ENCODE measurements at places on chromosomes 5 and 9. TPM values are rescaled to one million over a fixed set of nuclear protein-coding genes. Genes with fewer than 3 reads are reported as not detected.

PCDHA7 gene
- 1.2 TPM for total RNA-seq

GRCh38 chr5:157576678-157577077, 1.1 kb upstream of the ADAM19 start:
- no peak for DNase-seq

- no peak for DNase-seq
Measured at GRCh38 chr9:129203556-129203909, 25.5 kb upstream of the IER5L start.

- DNase-seq = no peak
Measured at GRCh38 chr5:108046955-108047670, 334.8 kb downstream of the FBXL17 start.

- DNase-seq = peak; percentile 82
Measured at GRCh38 chr5:35012796-35013195, 35.0 kb downstream of the AGXT2 start.
